ENCODE measurements at places on chromosomes 4 and X. TPM values are rescaled to one million over a fixed set of nuclear protein-coding genes. Genes with fewer than 3 reads are reported as not detected.

GRCh38 chr4:16082426-16083240 is 1.2 kb downstream of the PROM1 start:
- peak; percentile 4 for DNase-seq

GRCh38 chr4:7661846-7662506 is 227.2 kb upstream of the PSAPL1 start:
- DNase-seq: no peak

DNA sequence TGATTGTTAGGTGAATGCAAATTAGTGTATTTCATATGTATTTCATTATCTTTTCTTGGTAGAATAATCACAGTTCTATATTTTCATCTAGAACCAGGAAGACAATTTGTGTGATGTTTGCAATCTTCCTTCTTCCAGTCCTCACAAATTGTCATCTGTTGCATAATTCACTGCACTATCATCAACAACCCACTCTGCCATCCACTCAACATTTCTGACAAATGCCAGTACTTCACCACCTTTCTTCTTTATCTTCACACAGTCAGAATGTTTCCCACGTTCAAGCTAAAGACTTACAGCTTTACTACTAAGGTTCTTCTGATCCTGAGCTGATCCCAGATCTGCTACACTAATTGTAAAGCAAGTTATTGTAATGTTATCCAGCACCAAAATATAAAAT is 107.8 kb downstream of the IQCM start:
- DNase-seq: no peak

- DNase-seq: no peak
Measured at GRCh38 chrX:42686296-42686695, 91.7 kb downstream of the PPP1R2C start.

The TCEAL2 gene
- 0.22 TPM for total RNA-seq

DNA sequence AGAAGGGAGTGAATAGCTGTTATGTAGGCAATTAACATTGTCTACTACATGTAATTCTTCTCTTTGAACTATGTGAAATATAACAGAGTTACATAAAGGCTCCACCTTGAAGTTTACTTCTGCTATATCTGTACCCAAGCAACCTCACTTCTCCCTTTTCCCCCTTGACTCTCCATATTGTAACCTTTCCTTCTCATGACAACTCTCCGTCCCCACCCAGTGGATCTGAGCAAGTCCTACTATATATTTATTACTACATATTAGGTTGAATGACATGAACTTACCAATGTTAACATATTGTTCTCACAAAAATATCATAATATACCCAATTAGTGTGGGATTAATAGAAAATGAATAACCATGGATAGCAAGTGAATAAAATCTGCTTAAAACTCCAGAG is 93.2 kb upstream of the ATP8A1 start:
- DNase-seq: peak; percentile 19

- DNase-seq: no peak
Measured at GRCh38 chr4:175263537-175263936, 345.4 kb downstream of the ADAM29 start.

- DNase-seq: no peak
Measured at GRCh38 chrX:136157187-136157586, 9.9 kb downstream of the FHL1 start.

- no peak for DNase-seq
Measured at GRCh38 chr4:154456240-154456639, 35.4 kb downstream of the DCHS2 start.

The ATP1B4 gene
- total RNA-seq: not detected

GRCh38 chr4:69727426-69727825 is 33.0 kb downstream of the SULT1B1 start:
- no peak for DNase-seq

DNA sequence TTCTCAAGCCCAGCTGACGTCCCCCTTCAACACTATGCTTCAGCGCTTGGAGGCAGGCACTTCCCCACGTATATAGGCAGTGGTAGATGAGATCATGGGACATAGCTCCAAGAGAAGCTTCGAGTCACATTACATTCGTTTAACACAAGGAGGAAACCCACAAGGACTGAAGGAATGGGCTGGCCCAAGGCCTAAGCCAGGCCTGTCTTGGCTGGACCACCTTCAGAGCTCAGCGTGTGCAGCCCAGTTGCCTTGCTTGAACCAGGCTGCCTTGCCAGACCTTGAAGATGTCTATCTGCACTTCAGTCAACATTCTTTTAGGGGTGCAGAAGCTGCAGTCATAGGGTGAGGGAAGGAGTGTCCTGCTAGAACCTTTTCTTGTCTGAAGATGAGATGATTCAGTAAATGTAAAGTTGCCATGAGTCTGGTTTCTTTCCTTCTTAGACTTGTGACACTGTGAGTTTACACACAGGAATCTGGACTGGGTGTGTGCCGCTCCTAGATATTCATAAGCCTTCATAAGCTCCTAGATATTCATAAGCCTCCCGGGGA is 144.1 kb upstream of the RBPJ start:
- no peak for DNase-seq

GRCh38 chrX:136963973-136964372 is 69.8 kb downstream of the GPR101 start:
- no peak for DNase-seq

The MAGEC2 gene
- total RNA-seq: not detected

DNA sequence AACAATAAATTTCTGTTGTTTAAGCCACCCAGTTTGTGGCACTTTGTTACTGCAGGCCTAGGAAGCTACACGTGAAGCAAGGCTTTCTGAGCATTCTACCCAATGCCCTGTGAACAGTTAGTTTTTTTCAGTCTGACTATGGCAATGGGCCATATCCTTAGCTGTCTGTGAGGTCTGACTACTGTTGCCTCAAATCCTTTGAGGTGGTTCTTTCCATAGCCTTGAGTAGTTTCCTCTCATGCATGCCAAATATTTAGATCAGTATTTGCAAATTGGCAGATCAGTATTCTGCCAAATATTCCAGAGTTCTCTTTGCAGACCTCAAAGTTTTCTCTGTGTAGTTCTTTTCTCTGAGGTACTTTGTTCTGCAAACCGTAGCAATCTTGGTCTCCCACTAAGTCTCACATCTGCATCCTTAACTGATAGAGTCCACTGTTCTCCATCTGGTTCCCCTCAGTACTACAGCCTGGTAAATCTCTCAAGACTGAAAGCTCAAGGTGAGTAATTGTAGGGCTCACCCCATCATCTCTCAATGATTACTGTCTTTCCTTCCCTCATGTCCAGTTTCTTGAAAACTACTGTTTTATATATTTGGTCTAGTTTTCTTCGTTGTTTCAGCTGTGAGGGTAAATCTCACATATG is 984.9 kb upstream of the INTU start:
- no peak for DNase-seq

DNA sequence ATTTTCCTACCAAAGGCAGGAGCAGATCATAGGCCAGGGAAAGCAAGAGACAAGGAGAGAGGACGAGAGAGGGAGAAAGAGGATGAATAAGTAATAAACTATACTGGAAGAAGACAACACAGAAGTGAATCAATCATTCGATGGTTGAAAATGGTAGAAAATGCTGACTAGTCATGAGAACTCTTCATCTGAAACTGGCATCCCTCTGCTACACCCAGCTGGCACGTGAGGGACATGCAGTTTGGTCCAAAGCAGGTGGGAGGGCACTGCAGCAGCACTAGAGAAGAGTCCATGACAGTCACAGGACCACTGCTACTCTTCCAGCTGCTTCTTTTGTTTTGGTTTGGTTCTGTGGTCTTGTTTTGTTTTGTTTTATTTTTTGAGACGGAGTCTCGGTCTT is 74.1 kb downstream of the AFAP1 start:
- DNase-seq: no peak

DNA sequence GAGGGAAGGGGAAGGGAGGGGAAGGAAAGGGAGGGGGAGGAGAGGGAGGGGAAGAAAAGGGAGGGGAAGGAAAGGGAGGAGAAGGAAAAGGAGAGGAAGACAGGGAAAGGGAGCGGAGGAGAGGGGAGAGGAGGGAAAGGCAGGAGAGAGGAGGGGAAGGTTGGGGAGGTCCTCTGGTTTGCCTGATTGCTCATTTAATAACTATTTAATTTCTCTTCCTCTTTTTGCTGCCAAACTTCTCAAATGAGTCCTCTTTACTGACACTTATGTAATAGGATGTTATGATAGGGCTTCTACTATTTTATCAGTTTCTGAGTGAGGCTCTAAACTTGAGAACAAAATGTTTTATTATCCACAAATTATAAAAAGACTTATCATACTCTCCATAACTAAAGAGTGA is 35.4 kb upstream of the PPA2 start:
- no peak for DNase-seq

DNA sequence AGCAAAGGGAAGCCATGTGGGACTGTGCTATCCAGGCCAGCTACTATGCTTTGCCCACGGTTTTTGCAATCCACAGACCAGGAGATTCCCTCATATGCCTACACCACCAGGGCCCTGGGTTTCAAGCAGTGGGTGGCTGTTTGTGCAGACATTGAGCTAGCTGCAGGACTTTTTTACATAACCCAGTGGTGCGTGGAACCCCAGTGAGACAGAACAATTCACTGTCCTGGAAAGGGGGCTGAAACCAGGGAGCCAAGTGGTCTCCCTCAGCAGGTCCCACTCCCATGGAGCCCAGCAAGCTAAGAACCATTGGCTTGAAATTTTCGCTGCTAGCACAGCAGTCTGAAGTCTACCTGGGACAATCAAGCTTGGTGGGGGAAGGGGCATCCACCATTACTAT is 959.9 kb downstream of the FSTL5 start:
- no peak for DNase-seq

- DNase-seq: no peak
Measured at GRCh38 chrX:16018291-16018690, 105.1 kb upstream of the GRPR start.

The CLDN34 gene
- not detected for total RNA-seq

The AMOT gene
- 3.1 TPM for total RNA-seq

GRCh38 chrX:19883878-19884277 is 3.5 kb downstream of the SH3KBP1 start:
- DNase-seq: no peak

DNA sequence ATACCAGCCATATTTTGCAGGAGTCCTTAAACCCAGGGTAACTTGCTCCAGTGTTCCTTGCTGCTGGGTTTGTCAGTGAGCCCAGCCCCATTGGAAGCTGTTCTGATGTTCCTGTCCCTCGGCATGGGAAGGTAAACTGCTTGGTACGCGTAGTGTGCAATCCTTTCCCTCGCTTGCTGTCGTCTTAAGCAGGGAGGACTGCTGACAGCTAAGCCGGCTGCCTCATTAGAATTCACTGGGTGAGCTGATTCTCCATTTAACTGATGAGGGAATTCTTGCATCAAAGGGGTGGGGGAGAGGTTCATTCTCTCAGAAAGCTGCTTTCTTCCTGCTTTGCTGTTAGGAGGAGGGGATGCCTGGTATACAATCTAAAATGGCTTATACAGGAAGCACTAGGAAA is 164.6 kb downstream of the MID1IP1 start:
- DNase-seq: no peak

- no peak for DNase-seq
Measured at GRCh38 chr4:125994024-125994423, 679.3 kb downstream of the FAT4 start.

GRCh38 chr4:158042591-158043030 is 130.2 kb downstream of the GASK1B start:
- no peak for DNase-seq

- no peak for DNase-seq
Measured at GRCh38 chrX:15619053-15619755, 18.4 kb upstream of the ACE2 start.

- DNase-seq: no peak
Measured at GRCh38 chr4:107120661-107121060, 84.5 kb upstream of the DKK2 start.

The RGN gene
- total RNA-seq: not detected

DNA sequence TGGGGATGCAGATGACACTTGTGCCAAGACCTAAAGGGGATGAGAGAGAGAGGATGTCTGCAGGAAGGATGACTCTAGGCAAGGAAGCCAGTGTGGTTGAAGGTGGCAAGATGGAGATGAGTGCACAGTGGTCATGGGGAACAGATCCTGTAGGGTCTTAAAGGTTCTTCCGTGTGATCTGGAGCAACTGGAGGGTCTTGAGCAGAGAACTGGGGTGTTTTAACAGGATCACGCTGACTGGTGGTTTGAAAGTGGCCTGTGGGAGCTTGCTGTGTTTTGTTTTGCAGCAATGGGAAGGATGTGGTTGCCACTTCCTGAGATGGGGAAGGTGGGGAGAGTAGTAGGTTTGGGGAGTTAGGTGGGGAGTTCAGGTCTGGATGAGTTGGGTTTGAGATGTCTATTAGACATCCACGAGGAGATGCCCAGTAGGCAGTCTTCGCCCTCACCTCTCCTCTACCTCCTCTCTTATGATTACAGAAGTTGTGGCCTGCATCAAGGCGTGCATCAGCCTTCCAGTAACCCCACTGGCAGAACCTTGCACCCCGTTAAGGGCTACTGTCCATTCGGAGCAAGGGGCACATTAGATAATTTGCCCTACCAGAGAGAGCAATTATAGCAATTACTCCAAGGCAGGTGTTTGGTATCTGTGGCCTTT is 1.4 kb upstream of the STBD1 start:
- no peak for DNase-seq

Measured in T-cell (primary cell).